AG08395 (cell line): ENCODE measurements at places on chromosomes 7 and 10.

DNA sequence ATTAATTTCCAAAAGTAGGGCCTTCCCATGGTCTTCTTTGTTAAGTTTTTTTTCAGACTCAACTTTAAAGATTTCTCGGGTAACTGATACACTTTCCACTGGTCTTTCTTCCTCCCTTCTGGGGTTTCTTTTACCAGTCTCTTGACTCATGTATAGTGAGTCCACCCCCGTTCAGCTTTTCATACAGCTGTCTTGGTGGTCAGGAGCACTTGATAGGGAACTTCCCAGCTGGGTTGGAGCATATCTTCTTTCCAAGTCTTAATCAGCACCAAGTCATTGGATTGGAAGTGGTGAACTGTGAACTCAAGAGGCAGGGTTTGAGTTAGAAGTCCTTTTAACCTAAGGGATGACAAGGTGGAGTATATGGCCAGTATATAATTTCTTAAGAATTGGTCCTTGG lies 29.2 kb upstream of the ELOVL3 start:
- no peak for DNase-seq

GRCh38 chr7:82672078-82672477 lies 228.5 kb upstream of the CACNA2D1 start:
- no peak for DNase-seq

- DNase-seq = no peak
Measured at GRCh38 chr10:101932183-101932582, 88.6 kb upstream of the KCNIP2 start.

DNA sequence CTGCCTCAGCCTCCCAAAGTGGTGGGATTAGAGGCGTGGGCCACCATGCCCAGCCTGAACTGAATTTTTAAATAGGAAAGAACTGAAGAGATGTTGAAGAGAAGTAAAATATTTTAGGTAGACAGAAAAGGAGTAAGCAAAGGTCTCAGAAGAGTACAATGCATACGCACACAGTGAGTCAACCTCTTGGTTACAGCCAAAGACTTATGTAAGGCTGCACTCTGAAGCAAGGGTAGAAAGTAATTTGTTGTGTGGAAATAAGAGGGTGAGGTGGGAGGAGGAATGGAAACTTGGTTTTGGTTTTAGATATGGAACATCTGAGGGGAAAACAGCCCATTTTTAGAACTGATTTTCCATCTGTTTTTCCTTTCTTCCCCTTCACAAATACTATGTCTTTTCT lies 17.6 kb downstream of the KRIT1 start:
- no peak for DNase-seq

DNA sequence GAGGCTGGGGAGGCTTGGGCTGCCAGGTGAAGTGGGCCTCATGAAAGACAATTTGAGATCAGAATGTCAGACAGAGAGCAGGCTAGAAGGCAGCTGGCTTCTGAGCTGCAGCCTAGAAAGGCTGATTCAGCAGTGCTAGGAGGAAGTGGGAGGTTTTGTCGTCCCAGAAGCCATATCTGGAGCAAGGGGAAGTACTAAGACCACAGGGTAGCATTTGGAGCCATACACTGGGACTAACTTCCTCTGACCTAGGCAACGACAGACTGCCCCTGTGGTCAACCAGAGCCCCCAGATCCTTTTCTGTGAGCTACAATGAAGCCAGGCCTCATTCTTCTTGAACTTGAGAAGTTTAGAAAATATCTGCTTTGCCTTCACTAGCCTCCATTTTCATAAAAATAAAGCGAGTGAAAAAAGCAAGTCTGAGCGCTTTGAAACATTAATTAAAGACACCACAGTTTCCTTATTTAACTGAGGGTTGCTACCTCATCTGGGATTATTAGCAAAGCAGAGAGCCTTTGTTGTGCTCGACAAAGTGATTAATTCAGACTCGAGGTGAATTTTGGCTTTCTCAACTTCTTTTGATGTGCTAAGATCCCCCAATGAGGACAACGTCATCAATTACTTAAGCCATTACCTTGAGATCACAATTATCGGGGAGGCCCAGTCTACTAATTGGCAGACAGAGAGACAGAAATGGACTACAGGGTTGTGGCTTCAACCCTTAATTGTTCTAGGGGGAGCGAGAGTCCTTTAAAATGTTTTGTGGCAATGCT lies 26.6 kb downstream of the TBXAS1 start:
- no peak for DNase-seq

- DNase-seq = peak; percentile 32
Measured at GRCh38 chr7:47031786-47032535, 550.0 kb downstream of the TNS3 start.

- peak; percentile 78 for DNase-seq
Measured at GRCh38 chr7:135670179-135670578, 7.9 kb downstream of the STMP1 start.

DNA sequence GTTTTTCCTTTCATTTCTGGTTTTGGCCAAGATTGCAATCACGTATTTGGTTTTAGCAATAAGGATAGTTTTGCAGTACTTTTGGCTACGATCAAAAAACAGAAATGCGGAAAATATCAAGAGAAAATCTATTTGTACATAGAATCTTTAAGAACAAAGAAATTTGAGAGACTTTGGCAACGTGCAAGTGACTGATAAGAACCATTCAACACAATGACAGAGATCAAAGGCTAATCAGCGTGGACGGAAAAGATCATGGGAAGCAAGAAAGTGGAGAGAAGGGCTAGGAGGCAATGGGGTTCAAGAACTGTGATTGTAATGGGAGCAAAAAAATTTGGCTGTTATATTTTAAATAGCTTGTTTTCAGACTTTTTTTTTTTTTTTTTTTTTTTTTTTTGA lies 16.2 kb upstream of the LRRN3 start:
- DNase-seq = no peak

DNA sequence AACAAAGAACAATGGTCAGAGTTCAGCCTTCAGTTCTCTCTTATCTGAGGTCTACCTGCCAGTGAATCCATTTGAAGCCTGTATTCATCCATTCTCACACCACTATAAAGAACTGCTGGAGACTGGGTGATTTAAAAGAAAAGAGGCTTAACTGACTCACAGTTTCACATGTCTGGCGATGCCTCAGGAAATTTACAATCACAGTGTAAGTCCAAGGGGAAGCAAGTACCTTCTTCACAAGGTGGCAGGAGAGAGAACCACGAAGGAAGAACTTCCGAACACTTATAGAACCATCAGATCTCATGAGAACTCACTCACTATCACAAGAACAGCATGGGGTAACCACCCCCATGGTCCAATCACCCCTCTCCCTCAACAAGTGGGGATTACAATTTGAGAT lies 33.0 kb upstream of the SLC25A13 start:
- no peak for DNase-seq

GRCh38 chr7:91892099-91892705 lies 11.7 kb upstream of the MTERF1 start:
- DNase-seq = no peak

DNA sequence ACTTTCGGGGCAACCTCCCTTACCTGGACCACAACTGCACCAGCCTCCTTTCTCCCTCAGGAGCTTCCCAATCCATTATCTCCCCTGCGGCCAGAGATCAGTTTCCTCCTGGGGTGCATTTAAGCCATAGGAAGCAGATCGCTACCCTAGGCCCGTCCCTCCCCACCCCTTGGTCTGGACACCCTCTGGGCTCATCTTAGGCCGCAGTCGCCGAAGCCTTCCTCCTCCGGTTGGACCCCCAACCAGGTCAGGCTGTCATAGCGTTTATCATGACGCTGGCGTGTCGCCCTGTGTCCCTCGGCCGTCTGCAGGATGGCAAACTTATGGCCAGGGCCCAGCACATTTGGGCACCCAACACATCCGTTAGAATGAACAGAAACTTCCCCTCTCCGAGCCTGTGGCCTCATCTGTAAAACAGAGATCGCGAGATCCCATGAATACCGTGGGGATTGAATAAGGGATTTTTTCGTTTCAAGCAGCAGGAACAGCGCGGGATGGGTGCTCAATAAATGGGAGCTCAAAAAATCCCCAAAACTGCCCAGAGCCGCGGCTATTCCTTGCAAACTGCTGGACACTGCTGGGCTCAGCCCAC lies 669 bp upstream of the AP5Z1 start:
- DNase-seq = peak; percentile 72

GRCh38 chr7:107213193-107213788 lies 44.5 kb downstream of the HBP1 start:
- DNase-seq = no peak

DNA sequence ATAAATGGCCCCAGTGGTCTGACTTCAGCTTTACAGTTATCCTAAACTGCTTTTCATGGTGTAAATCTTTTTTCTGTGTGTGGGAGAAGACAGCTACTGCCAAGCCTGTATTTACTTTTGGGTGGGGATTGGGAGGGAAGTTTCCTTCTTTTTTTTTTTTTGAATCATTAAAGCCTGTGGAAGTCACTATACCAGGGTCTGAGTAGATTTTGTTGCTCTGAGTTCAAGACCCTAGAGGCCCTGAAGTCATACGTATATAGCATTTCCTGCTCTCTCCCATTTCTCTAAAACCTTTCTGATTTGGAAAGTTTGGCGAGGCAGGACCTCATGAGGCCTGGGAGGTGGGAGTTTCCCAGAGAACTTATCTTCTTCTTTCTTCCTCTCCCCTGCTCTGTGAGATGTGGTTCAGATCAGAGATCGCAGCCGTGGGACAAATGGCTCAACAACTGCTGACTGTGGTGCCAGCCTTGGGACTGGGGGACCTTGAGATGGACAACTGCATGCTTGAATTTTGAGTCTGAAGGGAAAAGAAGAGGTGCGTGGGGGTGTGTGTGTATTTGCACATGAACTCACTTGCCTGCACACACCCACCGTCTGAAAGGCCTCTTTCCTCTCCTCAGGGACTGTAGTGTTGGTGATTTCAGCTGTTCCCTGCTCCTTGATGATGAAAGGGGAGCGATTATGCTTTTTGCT lies 18.1 kb downstream of the LRMDA start:
- DNase-seq = no peak

DNA sequence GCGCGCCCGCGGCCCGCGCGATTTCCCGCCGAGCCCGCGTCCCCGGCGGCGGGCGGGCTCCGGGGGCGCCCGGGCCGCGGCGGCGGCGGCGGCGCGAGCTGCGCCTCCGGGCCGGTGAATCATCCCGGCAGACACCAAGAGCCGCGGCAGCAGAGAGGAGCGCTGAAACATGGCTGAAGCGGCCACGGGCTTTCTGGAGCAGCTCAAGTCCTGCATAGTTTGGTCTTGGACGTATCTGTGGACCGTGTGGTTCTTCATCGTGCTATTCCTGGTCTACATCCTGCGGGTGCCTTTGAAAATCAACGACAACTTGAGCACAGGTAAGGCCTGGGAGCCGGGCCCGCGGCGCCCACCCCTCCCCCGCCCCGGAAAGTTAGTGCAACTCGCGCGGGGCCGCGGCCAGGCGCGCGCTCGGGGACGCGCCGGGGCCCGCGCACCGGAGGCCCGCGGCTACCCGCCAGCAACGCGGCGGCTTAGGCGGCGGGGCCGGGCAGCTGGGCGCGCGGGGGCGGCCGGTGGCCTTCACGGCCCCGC lies at the start of gene ST7:
Gene ST7 (plus strand): TSS at position 130 of the 534 bp plus-strand sequence. CDS start 40 bp downstream, at position 170.
- peak; percentile 68 for DNase-seq

DNA sequence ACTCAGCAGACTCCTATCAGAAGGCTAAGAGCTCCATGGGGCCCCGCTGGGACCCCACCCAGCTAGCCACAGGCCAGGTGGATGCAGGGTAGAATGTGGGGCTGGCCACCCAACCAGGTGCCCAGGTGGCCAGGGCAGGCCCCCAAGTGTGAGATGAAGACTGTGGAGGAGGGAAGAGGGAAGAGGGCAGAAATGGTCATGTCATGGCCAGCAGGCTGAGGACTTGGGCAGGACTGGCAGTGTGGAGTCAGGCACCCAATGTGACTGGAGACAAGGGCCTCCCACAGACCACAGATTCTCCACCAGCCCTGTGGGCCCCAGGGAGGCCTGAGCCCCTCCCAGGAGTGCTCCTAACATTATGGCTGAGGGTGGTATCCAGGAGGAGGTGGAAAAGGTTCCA lies 141.6 kb downstream of the TNS3 start:
- DNase-seq = no peak

- peak; percentile 19 for DNase-seq
Measured at GRCh38 chr7:35707422-35707821, 12.5 kb upstream of the HERPUD2 start.

DNA sequence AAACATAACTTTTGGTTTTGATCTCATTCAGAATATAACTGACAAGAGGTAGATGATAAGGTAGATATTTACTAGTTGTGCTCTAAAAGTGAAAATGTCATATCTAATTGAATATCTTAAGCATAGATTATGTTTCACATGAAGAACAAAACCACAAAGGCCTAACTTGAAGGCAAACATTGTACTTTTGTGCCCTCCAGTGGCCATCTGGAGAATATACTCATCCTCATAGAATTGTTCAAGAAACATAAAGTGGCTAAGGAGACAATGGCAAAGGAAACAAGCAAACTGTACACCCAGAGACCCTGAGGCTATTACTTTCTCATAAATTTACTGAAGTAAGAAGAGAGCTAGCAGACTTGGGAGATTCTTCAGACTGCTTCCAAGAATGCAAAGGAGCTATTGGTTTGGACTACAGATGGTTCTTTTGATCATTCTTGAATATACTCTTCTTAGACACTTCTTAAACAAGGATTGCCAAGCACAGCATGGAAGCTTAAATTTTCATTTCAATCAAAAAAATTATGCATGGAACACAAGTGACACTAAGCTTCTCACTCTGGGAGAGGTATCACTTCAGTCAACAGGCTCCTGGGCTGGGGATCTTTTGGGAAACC lies 98.2 kb upstream of the DKK1 start:
- peak; percentile 56 for DNase-seq
